ENCODE measurements at places on chromosomes 16 and 17.

GRCh38 chr16:12976936-12977335, 75.5 kb downstream of the SHISA9 start:
- DNase-seq: no peak

DNA sequence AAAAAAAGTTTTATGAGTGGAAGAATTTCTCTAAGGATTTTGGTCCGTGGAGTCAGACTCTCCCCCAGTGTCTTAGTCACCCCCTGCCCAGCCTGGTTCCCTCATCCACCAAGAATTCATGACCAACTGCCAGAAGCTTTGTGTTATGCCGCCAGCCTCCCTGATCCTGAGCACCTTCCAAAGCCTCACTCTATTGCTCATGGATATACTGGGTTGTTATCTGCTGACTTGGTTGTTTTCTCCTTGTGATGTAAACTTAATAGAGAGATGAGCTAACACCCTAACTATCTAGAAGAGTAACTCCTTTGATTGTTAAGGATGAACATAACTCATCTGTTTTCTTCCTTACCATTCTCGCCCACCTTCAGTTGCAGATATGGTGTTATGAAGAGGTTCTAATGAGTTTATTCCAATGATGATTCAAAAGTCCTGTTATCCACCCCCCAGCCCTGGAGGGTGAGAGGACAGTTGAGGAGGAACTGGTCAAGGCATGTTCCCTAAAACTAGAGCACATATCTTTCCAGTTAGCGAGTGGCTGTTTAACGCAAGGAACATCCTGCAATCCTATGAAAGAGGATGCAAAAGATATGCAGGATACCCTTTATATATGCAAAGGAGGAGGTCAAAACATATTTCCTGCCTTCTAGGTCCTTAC, 1.5 kb upstream of the PSMD3 start:
- DNase-seq: no peak

- no peak for DNase-seq
These were observed 2.8 kb downstream of the CFAP119 start for GRCh38 chr16:30758988-30759491.

DNA sequence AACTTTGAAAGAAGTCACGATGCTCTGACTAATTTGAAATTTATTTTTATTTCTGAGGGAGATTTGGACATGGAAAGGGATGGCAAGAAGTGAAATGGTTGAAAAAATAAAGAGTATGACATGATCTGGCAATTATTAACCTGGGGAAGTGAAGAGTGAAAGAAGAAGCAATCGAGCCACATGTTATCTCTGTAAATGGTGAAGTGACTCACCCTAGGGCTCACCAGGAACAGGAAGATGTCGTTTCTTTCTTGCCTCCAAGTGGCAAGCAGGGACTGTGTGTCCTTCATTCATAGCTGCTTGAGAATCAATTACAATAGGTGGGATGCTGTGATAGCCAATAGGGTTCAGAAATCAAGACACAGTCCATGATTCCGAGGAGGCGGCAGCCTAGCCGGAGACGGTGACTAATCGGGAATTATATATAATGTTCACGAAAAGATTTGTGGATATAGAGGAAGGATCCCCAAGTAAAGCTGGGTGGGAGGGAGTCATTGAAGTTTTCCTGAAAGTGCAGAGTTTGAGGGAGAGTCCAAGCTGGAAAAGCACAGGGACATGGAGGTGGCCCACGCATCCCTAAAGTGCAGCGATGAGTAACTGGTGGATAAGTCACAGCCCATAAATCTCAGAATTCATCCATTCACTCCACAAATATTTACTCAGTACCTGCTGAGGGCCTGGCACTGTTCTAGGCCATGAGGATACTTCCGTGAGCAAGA, 18.2 kb upstream of the KRT20 start:
- peak; percentile 99 for DNase-seq

DNA sequence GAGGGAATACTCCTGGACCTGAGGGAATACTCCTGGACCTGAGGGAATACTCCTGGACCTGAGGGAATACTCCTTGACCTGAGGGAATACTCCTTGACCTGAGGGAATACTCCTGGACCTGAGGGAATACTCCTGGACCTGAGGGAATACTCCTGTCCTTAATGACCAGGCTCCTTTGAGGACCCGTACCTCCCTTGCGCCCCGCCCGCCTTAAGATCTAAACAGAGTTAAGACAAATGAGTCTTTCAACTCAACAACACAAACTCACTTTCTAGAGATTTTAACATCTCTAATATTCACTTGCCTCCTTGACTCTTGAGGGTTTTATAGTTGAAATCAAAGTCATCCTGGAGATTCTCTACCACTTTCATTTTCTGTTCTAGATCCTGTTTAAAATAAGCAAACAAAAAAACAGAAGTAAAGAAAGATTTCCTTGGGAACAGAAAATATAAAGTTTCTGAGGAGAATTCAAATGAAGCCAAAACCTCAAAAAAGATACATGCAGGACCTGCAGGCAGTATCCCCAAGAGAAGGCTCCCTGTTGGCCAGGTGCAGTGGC, 49.7 kb downstream of the STAT3 start:
- no peak for DNase-seq

DNA sequence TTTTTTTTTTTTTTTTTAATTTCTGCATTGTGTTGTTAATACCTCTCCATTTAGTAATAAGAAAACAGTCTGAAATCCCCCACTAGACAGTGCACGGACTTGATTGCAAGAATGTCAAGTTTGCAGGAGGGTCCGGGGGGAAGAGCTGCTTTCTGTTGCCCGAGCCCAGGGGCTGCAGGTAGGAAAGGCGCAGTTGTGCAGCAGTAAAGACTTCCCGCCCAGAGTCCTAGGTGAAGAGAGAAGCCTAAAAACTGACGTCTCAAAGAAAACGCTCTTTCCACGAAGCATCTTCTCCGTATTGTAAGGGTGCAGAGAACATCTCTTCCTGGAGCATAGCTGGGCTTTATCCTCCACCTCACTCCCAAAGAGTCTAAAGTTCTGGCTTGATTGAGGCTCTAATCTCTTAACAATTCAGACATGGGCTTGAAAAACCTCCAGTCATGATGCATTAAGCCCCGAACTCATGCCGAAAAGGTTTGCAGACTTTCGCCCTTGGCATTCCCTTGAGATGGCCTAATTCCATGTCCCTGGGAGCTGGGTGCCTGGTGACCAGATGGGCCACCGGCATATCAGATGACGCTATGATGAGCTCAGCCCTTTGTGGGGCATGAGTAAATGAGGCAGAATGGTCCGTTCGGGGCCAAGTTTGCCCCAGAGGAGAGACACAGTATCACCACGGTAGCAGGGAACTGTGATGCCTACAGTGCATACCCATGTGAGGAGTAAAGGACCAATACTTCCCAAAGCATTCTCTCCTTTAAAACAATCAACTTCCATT, 436.2 kb upstream of the ZFHX3 start:
- no peak for DNase-seq

GRCh38 chr17:33335491-33336173, 42.5 kb upstream of the ASIC2 start:
- DNase-seq: no peak

DNA sequence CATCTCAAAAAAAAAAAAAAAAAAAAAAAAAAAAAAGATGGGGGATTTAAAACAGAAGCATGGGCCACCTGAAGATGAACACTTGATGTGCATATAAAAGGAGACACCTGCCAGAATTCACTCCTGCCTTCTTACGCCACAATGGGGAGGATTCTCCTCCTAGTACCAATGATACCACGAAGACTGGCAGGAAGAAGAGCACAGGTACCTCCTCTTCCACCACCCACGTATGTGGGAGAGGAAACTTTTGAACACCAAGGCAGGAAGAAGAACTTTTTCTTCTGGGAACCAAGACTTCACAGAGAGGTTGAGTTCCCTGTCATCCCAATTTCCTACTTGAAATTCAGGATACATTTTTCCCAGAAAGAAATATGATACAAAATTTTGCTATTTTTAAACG, 2.7 kb upstream of the MAP2K6 start:
- DNase-seq: no peak

DNA sequence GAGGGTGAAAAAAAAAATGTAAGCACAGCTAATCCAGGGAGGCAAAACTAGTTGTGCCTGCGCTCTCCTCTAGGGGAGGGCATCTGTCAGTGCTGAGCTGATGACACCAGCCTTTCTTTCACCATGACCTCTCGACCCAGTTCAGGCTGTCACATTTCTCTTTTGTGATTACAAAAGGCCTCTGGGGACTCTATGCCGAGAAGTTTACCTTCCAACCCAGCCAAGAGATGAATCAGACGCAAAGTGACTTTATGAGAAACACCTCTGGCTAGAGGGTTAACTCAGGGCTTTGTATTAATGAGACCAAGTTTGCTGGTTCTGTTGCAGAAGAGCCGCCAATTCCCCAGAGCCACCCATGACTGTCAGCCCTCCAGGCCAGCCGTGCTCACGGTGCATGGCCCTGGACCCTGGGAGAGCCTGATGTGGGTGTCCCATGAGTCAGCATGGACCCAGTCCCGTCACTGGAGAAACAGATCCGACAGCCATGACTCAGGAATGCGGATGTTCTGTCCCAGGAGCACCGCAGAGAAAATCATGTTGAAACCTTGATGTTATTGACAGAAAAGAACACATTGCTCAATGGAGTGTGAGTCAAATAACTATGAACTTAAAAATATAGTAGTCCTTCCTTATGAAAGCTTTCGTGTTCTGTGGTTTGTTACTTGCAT, 437.2 kb downstream of the HS3ST3B1 start:
- DNase-seq: peak; percentile 94

GRCh38 chr17:77300016-77300686, 159.4 kb downstream of the SEC14L1 start:
- no peak for DNase-seq

Measured in Caki2 (cell line).